ENCODE measurements at places on chromosomes 4 and X.

DNA sequence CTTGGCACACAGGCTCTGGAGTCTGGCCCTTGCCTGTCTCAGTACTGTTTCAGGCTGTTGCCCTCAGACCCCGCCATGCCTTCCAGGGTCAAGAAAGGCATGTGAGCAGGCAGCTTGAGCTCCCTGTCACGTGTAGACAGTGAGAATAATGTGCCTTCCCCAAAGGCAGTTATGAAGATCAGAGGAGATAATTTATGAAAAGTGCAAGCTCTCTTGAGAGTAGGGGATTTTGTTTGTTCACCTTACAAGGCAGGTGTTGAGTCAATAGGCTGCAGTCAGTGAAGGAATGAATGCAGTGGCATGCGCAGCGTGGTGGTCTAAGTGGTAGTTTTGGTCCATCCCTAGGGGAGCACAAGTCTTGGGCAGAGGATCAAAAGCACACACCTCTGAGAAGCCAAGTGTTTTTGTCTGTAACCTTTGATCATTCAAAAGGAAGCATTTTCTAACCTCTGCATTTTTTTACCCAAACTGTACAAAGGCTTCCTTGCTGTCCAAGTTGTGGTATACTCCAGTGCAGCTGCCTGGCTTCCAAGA lies 14.4 kb downstream of the HADH start:
- no peak for DNase-seq

- no peak for DNase-seq
Measured at GRCh38 chr4:11739992-11740391, 311.3 kb upstream of the HS3ST1 start.

GRCh38 chr4:143359644-143360193 lies 23.0 kb downstream of the GAB1 start:
- peak; percentile 21 for DNase-seq

DNA sequence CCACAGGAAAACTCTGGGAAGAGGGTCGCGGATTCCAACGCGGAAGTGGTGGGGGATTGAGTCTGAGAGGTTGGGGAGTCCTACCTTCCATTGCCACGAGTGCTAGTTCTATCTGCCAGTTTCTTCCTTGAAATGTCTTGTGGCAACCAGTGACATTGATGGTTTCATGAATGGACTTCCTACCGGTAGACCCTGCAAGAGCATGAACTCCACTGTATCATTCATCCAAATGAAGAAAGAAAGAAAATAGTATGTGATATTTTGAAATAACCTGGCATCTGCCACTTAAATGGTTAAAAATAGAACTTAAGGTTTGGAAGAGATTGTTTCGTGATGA lies 1.1 kb upstream of the SLC10A7 start:
- DNase-seq: peak; percentile 26

- no peak for DNase-seq
Measured at GRCh38 chr4:157838366-157838765, 334.5 kb downstream of the GASK1B start.

- DNase-seq: no peak
Measured at GRCh38 chrX:850471-850916, 219.9 kb downstream of the SHOX start.

- DNase-seq: no peak
Measured at GRCh38 chr4:41364876-41365275, 108.1 kb downstream of the UCHL1 start.

- DNase-seq: no peak
Measured at GRCh38 chrX:14616301-14616700, 87.0 kb downstream of the GLRA2 start.

DNA sequence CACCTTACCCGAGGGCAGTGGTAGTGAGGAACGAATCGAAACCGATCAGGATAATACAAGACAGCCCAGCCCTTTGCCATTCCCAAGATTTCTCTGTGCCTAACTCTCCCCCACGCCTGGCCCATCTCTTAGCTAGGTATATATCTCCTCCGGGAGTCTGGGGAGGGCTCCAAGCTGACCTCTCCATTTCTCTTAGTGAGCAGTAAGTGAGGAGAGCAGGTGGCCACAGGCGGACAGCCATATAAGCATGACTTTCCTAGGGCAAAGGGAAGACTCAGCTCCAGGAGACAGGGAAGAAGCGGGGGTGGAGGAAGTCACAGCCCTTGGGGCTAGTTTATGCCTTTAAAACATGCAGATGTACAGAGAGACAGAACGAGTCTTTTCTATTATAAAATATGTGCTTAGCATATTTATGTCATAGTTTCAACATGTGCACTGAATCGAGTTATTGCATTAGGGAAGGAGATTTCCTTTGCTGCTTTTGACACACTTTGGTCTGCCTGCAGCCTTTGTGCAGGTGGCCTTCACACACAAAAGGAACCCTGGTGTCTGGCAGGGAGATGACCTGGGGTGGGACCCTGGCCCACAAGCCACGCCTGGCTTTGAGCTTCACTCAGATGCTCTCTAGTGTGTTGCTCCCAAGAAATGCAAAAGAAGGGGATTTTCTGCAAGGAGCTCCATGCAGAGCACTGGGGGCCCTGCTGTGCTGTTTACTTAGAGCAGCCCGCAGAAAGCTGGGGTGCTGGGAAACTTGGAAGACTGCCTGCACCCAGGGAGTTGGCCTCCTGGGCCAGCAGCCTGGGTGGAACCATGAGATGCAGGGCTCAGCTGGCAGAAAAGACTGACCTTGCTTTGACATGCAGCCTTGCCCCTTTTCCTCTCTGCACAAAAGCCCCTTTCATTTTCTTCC lies 613.3 kb downstream of the BCOR start:
- no peak for DNase-seq

DNA sequence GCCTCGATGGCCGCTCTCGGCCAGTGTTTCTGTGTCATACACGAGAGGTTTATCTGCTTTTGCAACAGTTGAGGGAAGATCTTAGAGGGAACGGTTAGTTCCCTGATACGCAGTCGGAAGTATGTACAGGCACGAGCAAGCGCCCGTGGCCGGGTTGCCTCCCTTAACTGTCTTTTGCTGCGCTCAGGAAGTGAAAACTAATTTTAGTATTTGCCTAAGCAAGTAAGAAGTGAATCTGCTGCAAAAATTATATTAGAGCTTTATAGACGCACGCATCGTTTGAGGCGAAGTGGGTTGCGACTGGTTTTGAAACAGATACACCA lies 695 bp downstream of the MTM1 start:
- peak; percentile 63 for DNase-seq

GRCh38 chr4:123352240-123352945 lies 44.2 kb upstream of the SPRY1 start:
- DNase-seq: no peak

DNA sequence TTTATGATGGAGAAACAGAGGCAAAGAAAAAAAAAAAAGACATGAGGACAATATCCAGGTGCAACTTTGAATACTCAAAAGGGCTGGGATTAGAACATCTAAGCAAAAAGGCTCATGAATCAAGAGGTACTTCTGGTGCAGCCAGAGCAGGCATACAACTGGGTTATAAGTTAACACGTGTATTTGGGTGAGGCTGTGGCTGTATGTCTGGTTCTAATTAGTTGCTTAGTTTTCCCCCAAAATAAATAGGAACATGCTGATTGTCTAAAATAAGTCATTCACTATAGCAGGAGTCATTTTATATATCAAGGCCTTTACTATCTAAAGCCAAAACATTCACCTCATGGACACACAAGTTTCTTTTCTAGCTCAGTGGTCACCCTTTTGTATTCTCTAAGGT lies 20.2 kb downstream of the NHS start:
- DNase-seq: no peak

- no peak for DNase-seq
Measured at GRCh38 chrX:96591421-96591820, 93.2 kb upstream of the DIAPH2 start.

DNA sequence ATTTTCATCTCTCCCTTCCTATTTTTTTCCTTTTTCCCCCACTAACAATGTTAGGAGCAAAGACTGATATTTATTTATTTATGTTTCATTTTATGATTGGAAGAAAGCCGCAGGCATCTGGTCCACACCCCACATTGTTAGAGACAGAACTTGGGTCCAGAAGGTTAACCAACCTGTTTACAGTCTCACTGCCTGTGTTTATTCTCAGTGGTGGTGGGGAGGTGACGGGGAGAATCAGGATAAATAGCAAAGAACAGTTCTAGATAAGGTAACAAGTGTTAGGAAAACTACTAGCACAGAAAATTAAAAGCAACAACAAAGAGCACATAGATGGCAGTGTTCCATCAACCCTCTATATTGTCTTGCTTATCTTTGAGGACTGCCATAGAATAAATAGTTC lies 301.7 kb upstream of the DIPK2B start:
- DNase-seq: no peak

DNA sequence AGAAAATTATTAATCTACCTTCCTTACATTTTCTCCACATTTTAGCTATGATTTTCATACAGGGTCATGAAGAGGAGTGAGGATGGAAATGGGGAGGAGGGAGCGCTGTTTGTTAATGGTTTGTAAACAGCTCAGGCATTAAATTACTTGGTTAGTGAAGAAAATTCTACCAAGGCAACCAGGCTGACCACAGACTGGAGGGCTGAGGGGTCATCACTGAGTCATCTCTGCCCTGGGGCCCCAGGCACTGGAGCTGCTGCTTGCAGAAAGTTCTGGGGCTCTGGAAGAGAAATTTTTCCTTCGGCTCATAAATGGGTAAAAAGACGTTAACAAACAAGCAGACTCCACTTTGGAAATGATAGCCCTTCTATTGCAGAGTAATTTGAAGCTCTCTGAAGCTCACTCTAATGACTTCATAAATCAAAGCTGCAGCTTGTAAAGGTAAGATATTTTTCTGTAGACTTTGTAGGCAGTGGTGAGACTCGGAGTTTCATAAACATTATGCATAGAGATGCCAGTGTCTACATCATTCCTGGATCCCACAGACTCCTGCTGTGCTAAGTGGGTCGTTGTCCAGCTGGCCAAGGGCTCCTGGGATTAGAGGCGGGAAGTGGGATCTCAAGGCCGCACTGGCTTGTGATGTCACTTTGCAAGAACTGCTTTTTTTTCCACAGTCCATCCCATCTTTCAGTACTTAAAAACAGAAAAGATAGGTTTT lies 159.6 kb downstream of the PTTG2 start:
- DNase-seq: no peak

DNA sequence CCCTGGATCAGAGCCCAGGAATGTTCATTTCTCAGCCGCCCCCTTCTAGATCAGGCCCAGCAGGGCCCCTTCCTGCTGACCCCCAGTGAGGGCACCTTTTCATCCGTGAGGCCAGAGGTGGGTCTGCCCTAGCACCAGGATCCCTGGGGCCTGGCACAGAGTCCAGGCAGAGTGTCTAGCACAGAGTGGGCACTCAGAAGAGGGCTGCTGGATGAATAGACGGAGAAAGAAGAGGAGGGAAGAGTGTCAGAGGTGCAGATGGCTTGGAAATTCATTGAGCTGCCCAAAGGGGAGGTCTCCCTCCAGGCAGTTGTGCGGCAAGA lies 106.5 kb downstream of the CPZ start:
- no peak for DNase-seq

- no peak for DNase-seq
Measured at GRCh38 chr4:94408549-94409374, 43.0 kb upstream of the PDLIM5 start.

DNA sequence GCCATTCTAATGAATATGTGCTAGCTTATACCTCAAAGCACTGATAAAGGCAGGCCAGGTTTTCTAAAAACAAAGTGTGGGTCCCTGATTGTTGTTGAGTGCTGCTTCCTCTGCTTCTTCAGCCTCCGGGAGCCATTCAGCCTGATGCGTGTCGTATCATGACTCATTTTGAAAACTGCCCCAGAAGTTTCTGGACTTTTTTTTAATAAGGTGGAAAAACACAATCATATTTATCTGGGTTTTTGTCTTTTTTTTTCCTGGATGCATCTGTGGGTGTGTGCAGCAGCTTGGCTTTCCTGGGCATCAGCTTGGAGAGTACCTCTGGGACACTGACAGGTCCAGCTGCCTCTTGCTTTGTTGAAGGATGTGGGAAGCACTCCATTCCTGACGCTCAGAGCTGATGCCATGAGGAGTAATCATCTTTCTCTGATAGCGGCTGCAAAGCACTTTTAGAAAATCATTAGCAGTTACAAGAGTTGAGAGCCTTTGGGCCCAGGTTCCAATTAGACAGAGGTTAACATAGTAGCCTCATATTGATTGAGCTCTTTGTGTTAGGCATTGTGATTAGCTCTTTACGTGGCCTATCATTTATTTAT lies 66.9 kb downstream of the PARM1 start:
- DNase-seq: no peak

GRCh38 chrX:120302434-120302833 lies 8.8 kb downstream of the TMEM255A start:
- DNase-seq: peak; percentile 63

DNA sequence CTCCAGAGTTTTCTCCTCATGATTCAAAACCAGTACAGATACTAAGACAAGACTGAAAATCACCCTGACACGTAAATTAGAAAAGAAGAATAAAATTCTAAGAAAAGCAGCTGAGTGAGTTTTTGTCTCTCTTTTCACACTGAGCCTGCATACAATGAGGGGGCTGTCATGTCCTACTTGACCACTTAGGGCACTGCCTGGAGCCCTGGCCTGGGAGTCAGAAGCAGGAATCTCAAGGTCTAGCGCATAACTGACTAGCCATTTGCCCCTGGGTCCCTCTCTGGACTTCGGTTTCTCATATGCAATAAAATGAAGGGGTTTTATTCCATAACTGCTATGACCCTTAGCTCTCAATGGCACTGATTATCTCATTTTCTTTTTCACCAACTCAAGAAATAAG lies 36.7 kb upstream of the SLC25A4 start:
- no peak for DNase-seq

GRCh38 chr4:54308110-54308509 lies 79.0 kb downstream of the PDGFRA start:
- DNase-seq: no peak

GRCh38 chr4:48748949-48749596 lies 31.0 kb downstream of the FRYL start:
- DNase-seq: no peak

- no peak for DNase-seq
Measured at GRCh38 chr4:151013944-151014343, 1.1 kb downstream of the LRBA start.

GRCh38 chr4:139553751-139554641 lies 2.0 kb downstream of the SETD7 start:
- DNase-seq: no peak

DNA sequence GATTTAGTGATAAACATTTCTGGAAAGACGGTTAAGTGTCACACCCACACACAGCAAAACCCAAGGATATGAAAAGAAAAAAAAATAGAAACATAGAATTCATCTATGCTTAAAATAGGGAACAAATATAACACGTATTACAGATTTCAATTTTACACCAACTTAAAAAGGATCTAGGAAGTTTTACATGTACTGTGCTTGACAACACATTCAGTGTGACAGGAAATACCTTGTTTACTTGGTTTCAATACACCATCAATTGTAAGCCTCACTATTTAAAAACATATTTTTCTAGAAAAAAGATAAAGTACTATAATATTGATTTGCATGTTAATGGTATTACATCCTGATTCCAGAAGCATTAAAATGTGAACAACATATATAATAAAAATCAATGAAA lies 77.0 kb upstream of the SPRY1 start:
- no peak for DNase-seq

- no peak for DNase-seq
Measured at GRCh38 chr4:180757927-180758326, 1485.3 kb upstream of the TENM3 start.

- no peak for DNase-seq
Measured at GRCh38 chr4:53535567-53535966, 55.7 kb downstream of the LNX1 start.

GRCh38 chr4:152939621-152940020 lies 3.5 kb downstream of the FHDC1 start:
- no peak for DNase-seq

- DNase-seq: no peak
Measured at GRCh38 chr4:94290245-94290644, 52.4 kb downstream of the HPGDS start.

GRCh38 chr4:85028910-85029309 lies 62.4 kb upstream of the WDFY3 start:
- DNase-seq: no peak
